ENCODE measurements at places on chromosomes 4 and X. TPM values are rescaled to one million over a fixed set of nuclear protein-coding genes. Genes with fewer than 3 reads are reported as not detected.

- peak overlapping the region; percentile 73 for H3K4me3 ChIP-seq
- H3K4me1 ChIP-seq: peaks cover 29% of the 10 kb centered on the region
- H3K27ac ChIP-seq: peak overlapping the region; percentile 80
- DNase-seq: peak; percentile 63
- no peaks in the 10 kb centered on the region for H3K27me3 ChIP-seq
These were observed 921 bp upstream of the SETD7 start for GRCh38 chr4:139556724-139557555.

The KLKB1 gene
- total RNA-seq: not detected

DNA sequence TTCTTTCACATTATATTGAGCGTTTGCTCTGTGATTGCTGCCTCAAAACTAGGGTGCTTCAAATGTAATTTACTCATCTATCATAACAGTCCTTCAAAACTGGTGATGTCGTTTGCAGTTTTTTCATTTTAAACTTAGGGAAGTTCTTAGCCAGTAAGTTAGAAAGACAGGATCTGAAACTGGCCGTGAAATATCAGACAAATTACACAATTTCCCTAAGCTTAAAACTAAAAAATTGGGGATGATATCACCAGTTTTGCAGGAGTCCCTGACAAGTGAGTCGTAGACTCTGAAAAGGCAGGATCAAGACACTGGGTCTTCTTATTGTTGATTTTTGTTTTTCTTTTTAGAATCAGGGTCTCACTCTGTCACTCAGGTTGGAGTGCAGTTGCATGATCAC lies 44.8 kb downstream of the MOB1B start:
- no peaks in the 10 kb centered on the region for H3K27me3 ChIP-seq
- H3K36me3 ChIP-seq: peaks cover 3% of the 10 kb centered on the region
- no peak for DNase-seq

DNA sequence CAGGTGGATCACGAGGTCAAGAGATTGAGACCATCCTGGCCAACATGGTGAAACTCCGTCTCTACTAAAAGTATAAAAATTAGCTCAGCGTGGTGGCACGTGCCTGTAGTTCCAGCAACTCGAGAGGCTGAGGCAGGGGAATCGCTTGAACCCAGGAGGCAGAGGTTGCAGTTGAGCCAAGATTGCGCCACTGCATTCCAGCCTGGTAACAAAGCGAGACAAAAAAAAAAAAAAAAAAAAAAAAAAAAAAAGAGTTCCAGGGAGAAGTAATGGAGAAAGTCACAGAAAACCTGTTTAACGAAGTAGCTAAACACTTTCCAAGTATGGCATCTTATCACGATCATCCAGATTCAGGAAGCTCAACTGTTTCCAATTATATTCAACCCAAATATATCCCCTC lies 10.9 kb downstream of the KLHL4 start:
- H3K4me1 ChIP-seq: no peaks in the 10 kb centered on the region
- H3K4me3 ChIP-seq: no peak overlapping the region
- H3K27me3 ChIP-seq: no peaks in the 10 kb centered on the region
- no peak overlapping the region for H3K27ac ChIP-seq
- DNase-seq: no peak

DNA sequence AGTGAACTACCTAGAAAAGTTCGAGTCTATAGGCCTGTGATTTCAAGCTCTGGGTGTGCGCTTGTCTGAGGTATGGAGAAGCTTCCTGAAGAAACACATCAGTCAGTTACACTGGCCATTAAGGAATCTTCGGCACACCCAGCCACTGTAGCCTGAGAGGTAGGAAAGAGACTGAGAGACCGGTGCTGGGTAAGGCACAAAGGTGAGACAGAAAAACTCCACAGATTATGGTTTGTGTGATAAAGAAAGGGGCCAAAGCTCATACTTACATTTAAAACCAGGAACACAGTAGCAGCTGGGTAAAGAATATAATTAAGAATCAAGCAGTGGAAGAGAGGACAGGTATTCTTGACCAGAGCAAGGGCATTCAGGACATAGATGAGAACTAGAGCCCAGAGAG lies 74.8 kb upstream of the TTC29 start:
- peaks cover 1% of the 10 kb centered on the region for H3K27me3 ChIP-seq
- no peak overlapping the region for H3K27ac ChIP-seq
- no peak for DNase-seq
- no peaks in the 10 kb centered on the region for H3K36me3 ChIP-seq
- H3K4me1 ChIP-seq: no peaks in the 10 kb centered on the region
- H3K4me3 ChIP-seq: no peak overlapping the region

DNA sequence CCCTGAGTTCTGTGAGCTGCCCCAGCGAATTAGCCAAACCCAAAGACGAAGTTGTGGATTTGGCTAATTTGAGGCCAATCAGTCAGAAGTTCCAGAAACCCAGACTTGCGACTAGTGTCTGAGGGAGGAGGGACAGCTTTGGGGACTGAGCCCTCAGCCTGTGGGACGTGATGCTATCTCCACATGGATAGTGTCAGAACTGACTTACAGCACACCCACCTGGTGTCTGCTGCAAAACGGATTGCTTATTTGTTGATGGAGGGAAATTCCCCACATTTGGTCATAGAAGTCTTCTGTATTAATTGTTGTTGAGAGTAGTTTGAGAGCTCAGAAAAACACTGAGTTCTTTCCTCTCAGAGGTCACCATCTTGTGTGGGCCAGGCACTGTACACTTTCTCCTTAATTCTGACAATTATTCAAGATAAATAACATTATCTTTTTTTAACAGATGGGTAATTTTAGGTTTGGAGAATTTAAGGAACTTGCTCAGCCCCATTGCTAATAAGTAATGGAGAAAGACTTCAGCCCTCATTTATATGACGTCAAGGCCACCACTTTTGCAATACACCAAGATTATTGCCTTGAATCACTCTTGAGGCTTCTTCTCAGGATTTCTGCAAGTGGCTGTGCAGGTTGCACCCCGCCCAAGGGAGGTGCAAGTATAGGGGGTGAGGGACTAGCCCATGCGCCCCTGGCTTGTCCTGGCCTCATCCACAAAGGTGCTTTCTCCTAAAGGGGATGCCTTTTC lies 16.7 kb downstream of the CLRN2 start:
- no peak overlapping the region for H3K27ac ChIP-seq
- no peak for DNase-seq
- no peak overlapping the region for H3K4me3 ChIP-seq
- H3K4me1 ChIP-seq: no peaks in the 10 kb centered on the region

- no peaks in the 10 kb centered on the region for H3K27me3 ChIP-seq
- H3K36me3 ChIP-seq: no peaks in the 10 kb centered on the region
- no peak for DNase-seq
- H3K27ac ChIP-seq: no peak overlapping the region
- H3K4me1 ChIP-seq: no peaks in the 10 kb centered on the region
- no peak overlapping the region for H3K4me3 ChIP-seq
These were observed 977.1 kb downstream of the FAT4 start for GRCh38 chr4:126291886-126292285.

The AWAT2 gene
- total RNA-seq: not detected

DNA sequence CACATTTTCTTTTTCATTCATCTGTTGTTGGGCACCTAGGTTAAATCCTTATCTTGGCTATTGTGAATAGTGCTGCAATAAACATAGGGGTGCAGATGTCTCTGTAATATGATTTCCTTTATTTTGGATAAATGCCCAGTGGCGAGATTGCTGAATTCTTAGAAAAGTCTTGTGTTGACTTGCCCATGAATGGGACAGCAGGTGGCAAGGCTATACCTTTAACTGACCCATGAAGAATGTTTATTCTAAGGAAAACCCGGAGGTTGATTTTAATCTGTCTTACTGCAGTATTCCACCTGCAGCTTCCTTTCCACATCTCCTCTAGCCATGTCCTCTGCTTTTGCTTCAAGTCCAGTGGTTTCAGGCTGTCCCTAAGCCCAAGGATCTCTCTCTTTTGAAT lies 220.6 kb downstream of the SNCA start:
- no peak overlapping the region for H3K27ac ChIP-seq
- H3K4me3 ChIP-seq: no peak overlapping the region
- H3K36me3 ChIP-seq: no peaks in the 10 kb centered on the region
- H3K27me3 ChIP-seq: no peaks in the 10 kb centered on the region
- no peaks in the 10 kb centered on the region for H3K4me1 ChIP-seq

The USP17L24 gene
- not detected for total RNA-seq

- no peaks in the 10 kb centered on the region for H3K4me1 ChIP-seq
- H3K27me3 ChIP-seq: no peaks in the 10 kb centered on the region
- no peak overlapping the region for H3K4me3 ChIP-seq
- no peaks in the 10 kb centered on the region for H3K36me3 ChIP-seq
- no peak overlapping the region for H3K27ac ChIP-seq
- no peak for DNase-seq
These were observed 43.7 kb downstream of the TMPRSS11E start for GRCh38 chr4:68490826-68491457.

DNA sequence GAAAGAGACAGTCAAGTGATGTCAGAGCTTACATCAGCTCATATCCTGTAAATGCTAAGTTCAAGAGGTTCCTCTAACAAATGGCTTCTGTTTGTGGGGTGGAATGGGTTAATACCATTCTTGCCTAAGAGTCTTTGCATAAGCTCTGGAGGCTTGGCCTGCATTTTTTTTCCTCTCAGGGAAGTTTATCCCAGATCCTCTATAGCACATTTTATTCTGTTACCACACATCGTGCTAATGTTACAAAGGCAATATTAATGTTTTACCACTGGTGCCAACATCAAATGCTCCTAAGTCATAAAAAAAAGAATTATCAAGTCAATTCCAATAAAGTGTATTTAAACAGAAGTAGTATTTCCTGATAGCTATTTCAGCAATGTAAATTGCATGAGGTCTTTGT lies 2.9 kb upstream of the ADH6 start:
- no peak for DNase-seq
- H3K27me3 ChIP-seq: no peaks in the 10 kb centered on the region
- H3K36me3 ChIP-seq: no peaks in the 10 kb centered on the region
- no peak overlapping the region for H3K4me3 ChIP-seq

DNA sequence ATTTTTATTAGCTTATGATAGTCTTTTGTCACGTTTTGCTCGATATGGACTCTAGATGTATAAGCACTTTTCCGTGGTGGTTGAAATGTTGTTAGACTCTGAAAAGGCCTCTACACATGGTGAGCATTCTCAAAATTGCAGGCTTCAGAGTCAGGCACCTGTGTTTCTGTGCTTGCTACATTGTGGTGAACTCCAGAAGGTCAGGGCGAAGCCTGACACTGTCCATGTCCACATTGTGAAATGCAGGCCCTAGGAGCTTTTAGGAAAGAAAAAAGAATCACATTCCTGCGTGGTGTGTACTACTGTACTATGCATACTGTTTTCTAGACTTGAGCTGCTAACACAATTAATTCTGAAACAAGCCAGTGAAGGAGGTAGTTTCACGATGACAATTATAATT lies 86.3 kb downstream of the HS3ST1 start:
- no peaks in the 10 kb centered on the region for H3K4me1 ChIP-seq
- H3K4me3 ChIP-seq: no peak overlapping the region
- H3K27ac ChIP-seq: no peak overlapping the region
- no peaks in the 10 kb centered on the region for H3K27me3 ChIP-seq
- H3K36me3 ChIP-seq: no peaks in the 10 kb centered on the region
- no peak for DNase-seq

- H3K4me3 ChIP-seq: no peak overlapping the region
- DNase-seq: peak; percentile 19
- H3K4me1 ChIP-seq: peaks cover 46% of the 10 kb centered on the region
- no peak overlapping the region for H3K27ac ChIP-seq
- no peaks in the 10 kb centered on the region for H3K27me3 ChIP-seq
- H3K36me3 ChIP-seq: no peaks in the 10 kb centered on the region
These were observed 355.2 kb upstream of the GALNT7 start for GRCh38 chr4:172813359-172813923.

DNA sequence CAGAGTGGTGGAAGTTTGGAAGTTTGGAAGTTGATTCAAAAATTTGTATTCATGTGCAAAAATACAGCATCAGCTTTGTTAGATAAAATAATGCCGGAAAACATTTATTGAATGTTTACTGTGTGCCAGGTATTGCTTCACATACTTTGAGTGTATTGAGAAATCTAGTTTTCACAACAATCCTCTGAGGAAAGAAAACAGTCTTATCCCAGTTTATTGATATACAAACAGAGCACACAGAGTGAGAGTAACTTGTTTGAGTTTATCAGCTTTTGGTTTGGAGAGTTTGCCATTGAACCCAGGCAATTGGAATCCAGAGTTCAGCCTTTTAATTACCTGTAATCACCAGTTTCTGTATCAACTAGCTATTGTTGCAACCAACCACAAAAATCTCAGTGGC lies 127.2 kb upstream of the RPS6KA3 start:
- H3K27ac ChIP-seq: no peak overlapping the region
- DNase-seq: no peak
- no peaks in the 10 kb centered on the region for H3K27me3 ChIP-seq
- H3K4me3 ChIP-seq: no peak overlapping the region

- H3K36me3 ChIP-seq: no peaks in the 10 kb centered on the region
- H3K4me1 ChIP-seq: no peaks in the 10 kb centered on the region
- no peaks in the 10 kb centered on the region for H3K27me3 ChIP-seq
- H3K4me3 ChIP-seq: no peak overlapping the region
- H3K27ac ChIP-seq: no peak overlapping the region
These were observed 19.9 kb downstream of the MAN2B2 start for GRCh38 chr4:6594826-6595355.

DNA sequence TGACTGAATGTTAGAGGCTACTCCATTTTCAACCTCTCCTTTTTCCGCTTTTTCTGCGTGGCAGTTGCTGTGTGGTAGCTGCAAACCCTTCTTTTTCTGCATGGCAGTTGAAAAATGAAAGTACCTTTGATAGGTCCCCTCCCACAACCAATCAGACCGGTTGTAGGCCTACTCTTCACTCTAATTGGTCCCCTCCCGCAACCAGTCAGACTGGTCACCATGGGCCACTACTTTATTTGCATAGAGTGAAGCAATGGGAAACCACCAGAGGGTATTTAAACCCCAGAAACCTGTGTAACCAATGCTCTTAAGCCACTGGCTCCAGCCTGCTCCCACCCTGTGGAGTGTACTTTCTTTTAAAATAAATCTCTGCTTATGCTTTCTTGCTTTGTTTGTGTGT lies 877.8 kb downstream of the FAM133A start:
- no peak overlapping the region for H3K27ac ChIP-seq
- H3K4me3 ChIP-seq: no peak overlapping the region
- no peaks in the 10 kb centered on the region for H3K27me3 ChIP-seq
- no peak for DNase-seq

GRCh38 chr4:127525608-127526007 lies 107.1 kb upstream of the INTU start:
- no peaks in the 10 kb centered on the region for H3K27me3 ChIP-seq
- H3K4me3 ChIP-seq: no peak overlapping the region
- no peaks in the 10 kb centered on the region for H3K36me3 ChIP-seq
- DNase-seq: no peak
- no peaks in the 10 kb centered on the region for H3K4me1 ChIP-seq

DNA sequence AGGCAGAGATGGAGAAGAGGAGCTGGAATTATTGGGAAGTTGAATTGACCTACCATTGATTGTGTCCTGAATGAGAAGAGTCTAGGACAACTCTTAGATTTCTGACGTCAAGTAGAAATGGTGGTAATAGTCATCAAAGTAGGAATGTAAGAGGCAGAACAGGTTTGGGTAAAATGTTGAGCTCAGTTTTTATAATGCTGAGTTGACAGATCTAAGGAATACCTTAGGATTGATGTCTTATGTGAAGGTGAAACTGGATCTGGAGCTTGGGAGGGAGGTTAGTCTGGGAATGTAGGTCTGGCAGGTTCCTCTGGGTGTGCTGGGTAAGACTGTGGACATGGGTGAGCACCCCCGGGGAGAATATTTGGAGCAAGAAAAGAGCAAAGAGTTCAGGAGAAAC lies 31.9 kb downstream of the JADE1 start:
- no peak overlapping the region for H3K4me3 ChIP-seq
- H3K4me1 ChIP-seq: no peaks in the 10 kb centered on the region
- H3K27me3 ChIP-seq: no peaks in the 10 kb centered on the region
- H3K27ac ChIP-seq: no peak overlapping the region
- no peak for DNase-seq

The XK gene
- not detected for total RNA-seq

The SPANXB1 gene
- not detected for total RNA-seq

Data from SJCRH30 (cell line).